Dermis microvascular lymphatic vessel endothelial cell (primary cell): ENCODE measurements at places on chromosomes 1 and 21. TPM values are rescaled to one million over a fixed set of nuclear protein-coding genes. Genes with fewer than 3 reads are reported as not detected.

PADI1 gene
- total RNA-seq: under 0.01 and 0.13 TPM in 2 replicates

LCE2C gene
- not detected in 2 replicates for total RNA-seq

HSD3B1 gene
- total RNA-seq: not detected in 2 replicates

KCNJ9 gene
- total RNA-seq: not detected in 2 replicates

CFAP107 gene
- total RNA-seq: not detected in 2 replicates

FHAD1 gene
- under 0.01 and 0.13 TPM in 2 replicates for total RNA-seq

CFHR5 gene
- not detected in 2 replicates for total RNA-seq

RHOC gene
- 559 and 569 TPM in 2 replicates for total RNA-seq

SMCP gene
- total RNA-seq: not detected in 2 replicates

KCNK2 gene
- total RNA-seq: under 0.01 and 0.26 TPM in 2 replicates

REN gene
- 0.13 TPM in 1 of 2 replicates, not detected in the other for total RNA-seq

OR2L5 gene
- total RNA-seq: not detected in 2 replicates

FASLG gene
- total RNA-seq: not detected in 2 replicates

CYP4Z1 gene
- under 0.01 and 0.13 TPM in 2 replicates for total RNA-seq

KIF21B gene
- 1.9 and 3.4 TPM in 2 replicates for total RNA-seq

CDCA8 gene
- 3.0 and 8.1 TPM in 2 replicates for total RNA-seq

USH2A gene
- not detected in 2 replicates for total RNA-seq

HTR6 gene
- total RNA-seq: under 0.01 and 0.13 TPM in 2 replicates

C4BPA gene
- total RNA-seq: not detected in 2 replicates
